ENCODE measurements at places on chromosomes 12 and 14.
A peak's percentile ranks its signal among the peaks of the same experiment; 100 is the strongest.

- no peak for DNase-seq
These were observed 47.2 kb upstream of the KITLG start for GRCh38 chr12:88627501-88627900.

- DNase-seq = no peak
These were observed 95.2 kb upstream of the TBX3 start for GRCh38 chr12:114779186-114779585.

DNA sequence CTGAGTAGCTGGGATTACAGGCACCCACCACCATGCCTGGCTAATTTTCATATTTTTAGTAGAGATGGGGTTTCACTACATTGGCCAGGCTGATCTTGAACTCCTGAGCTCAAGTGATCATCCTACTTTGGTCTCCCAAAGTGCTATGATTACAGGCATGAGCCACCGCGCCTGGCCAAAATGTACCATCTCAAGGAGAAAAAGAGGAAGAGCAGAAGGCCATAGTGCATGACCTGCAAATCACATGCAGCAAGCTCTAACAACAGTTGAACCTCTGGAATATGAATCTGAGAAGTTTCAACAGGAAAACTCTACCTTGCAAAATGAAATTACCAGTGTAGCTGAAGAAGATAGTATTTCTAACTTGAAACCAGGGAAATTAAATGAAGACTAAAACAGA, 17.1 kb upstream of the SERPINA1 start:
- DNase-seq = no peak

DNA sequence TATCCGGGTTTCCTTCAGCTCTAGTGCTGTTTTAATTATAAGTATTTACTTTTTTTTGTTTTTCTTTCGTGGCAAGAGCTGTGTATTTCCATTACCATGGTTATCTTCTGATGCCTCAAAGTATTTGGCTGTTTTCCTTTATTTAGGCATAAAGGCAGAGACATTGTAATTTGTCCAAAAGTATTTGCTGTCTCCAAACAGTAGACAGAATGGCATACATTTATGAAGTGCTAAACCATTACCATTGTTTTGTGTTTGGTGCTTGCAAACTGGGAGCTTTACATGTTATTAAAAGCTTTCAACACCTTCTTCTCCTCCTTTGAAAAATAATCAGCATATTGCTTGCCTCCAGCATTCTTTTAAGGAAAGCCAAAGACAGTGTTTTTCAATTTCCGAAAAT, 46.3 kb downstream of the FLRT2 start:
- DNase-seq = no peak

DNA sequence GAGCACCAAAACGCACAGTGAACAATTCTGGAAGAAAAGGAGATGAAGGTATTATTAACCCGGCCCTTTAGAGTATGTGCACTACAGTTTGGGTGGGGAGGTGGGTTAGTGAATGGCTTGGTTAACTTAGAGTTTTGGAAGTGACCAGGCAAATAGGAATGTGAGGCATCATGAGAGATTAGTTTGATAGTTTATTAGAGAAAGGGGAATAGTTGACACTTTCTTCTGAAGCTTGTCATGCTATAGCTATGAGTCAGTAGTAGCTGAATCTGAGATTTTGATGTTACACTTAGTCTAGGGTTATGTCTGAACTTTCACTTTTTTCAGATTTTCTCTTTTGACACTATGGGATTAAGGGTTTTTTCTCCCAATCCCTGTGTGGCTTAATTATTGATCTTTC, 567.2 kb downstream of the SNAPC1 start:
- DNase-seq = no peak

- no peak for DNase-seq
These were observed 813 bp downstream of the TWF1 start for GRCh38 chr12:43805149-43805859.

- peak; percentile 26 for DNase-seq
These were observed 94.2 kb downstream of the GRIP1 start for GRCh38 chr12:66584673-66585072.

DNA sequence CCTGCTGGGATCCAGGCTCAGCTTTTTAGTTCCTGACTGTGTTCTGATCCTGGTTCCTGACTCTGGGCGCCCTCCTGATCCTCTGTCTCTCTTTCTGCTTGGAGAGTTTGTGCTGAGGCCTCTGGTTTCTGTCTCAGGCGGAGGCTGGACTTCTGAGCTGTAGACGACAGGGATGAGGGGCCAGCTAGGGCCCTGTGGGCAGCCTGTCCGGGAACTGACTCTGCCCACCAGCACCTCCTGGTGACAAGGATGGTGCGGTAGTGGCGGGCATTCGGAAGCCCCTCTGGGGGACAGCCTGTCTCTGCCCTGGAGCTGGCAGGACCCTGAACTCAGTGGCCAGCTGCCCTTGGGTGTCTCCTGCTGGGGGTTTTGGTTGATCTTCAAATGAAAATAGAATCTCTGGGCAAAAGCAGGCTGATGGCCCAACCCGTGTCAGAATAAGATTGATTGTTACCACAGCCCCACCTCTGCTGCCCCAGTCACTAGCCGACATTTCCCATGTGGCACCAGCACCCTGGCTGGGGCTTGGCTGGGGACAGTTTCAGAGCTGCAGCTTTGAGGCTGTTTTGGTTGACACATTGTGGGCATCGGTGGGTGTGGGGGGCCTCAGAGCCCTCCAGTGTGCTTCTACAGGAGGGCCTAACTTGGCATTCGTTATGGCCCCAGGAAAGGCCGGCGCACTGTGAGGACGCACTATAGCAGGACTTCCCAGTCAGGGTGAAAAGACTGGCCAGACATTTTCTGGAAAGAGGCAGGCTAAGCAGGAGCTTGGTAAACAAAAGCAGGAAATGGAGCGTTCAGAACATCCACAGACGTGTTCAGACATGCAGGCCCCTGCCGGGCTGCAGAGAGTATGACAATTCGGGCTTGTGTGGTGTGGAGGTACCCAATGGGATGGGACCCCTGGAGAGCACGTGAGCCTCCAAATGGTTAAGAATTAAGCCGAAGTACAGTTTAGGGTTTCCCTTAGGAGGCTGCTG, 16.2 kb downstream of the KRT80 start:
- DNase-seq = no peak

DNA sequence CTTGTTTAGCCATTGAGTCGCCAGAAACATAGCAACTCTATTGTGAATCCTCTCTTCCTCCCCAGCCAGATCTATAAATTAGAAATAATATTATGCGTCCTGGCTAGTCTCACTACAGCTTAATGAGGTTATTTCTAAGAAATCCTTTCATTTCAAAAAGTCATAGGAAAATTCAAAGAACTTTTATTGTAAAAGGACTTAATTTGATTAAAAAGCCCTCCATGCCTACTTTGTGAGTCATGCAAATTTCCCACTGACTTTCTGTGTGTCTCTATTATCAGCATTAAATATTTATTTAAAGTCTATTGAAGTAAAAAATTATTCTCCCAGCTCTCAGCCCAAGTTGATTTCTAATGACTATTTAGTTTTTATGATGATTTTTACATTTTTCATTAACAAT, 160.7 kb downstream of the PHLDA1 start:
- DNase-seq = no peak

DNA sequence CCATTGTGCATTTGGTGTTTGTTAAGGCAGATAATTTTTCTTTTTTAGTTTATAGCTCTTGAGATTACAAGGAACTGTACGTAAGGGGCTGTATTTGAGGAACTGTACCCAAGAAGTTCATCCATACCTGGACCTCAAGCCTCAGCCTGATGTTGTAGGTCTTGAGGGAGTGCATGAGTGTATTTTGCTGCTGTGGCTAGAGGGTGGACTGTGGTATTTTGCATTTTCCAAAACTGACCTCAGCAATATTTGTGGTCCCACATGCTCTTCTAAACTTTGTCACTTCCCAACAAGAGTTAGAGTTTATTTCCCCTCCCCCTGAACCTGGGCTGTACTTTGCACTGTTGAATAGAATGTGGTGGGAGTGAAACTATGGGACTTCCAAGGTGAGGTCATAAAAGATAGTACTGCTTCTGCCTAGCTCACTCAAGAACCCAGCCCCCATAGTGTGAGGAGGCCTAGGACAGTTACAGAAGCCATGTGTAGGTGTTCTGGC, 42.2 kb upstream of the FBXO33 start:
- DNase-seq = no peak
